ENCODE measurements at places on chromosomes 5 and 9.

DNA sequence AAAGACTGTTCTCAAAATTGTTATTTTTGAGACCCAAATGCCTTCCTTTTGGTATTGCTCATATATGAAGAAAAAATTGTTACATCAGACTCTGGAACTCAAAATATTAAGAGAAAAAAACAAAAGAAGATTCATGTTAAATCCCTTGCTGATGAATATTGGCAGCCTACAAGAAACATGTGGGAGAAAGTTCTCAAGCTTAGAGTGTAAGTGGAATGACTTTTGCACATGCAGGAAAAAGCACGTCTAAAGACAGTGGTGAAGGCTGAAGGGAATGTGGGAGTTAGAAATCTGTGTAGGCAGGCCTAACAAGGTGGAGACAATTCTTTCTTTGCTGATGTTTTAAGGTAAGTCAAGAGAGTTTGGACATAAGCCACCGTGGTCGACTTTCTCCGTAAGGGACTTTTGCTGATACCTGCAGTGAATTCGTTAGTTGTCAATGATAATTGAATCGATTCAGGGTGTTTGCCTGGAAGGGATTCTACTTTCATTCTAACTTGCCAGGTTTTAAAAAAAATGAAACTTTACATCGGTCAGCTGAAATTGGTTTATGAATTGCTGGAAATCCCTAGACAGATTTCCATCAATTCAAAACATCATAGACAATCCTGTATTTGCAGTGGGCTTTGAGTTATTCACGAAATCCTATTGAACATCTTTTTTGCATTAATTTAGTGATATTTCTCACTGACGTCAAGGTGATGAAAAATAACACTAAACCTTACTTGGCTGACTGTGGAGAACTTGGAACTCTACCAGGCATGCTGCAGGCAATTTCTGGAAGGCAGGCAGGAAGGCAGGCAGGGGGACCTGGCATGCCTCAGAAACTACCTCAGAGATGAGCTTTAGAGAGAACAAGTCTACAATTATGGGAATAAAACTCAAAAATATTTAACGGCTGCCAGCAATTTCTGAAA lies 359.1 kb upstream of the ADAMTSL1 start:
- H3K27me3 ChIP-seq, result no peaks in the 10 kb centered on the region
- H3K4me3 ChIP-seq, result no peak overlapping the region
- no peak overlapping the region for H3K27ac ChIP-seq
- no peaks in the 10 kb centered on the region for H3K36me3 ChIP-seq

GRCh38 chr5:1867114-1867814 lies 15.5 kb downstream of the IRX4 start:
- no peaks in the 10 kb centered on the region for H3K27me3 ChIP-seq
- H3K36me3 ChIP-seq, result no peaks in the 10 kb centered on the region
- H3K4me3 ChIP-seq, result no peak overlapping the region
- DNase-seq, result no peak
- H3K27ac ChIP-seq, result no peak overlapping the region

DNA sequence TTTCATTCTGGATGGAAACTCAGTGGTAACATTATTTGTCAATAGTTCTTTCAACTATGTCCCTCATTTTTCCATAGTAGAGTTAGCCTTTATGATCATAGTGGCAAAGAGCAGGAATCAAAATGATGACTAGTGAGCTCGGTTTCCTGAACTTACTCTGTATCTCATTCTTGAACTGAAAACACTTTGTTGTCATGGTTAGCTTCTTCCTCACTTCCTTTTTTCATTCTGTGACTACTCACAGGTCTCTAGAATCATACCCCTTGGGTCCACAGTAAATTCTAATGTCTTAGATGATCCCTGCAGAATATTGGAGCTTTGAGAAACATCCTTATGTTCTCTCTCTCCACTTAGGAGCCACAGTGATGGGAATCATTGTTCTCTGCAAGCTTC lies 29.4 kb upstream of the RECK start:
- no peak overlapping the region for H3K27ac ChIP-seq
- H3K36me3 ChIP-seq, result no peaks in the 10 kb centered on the region
- no peak overlapping the region for H3K4me3 ChIP-seq

DNA sequence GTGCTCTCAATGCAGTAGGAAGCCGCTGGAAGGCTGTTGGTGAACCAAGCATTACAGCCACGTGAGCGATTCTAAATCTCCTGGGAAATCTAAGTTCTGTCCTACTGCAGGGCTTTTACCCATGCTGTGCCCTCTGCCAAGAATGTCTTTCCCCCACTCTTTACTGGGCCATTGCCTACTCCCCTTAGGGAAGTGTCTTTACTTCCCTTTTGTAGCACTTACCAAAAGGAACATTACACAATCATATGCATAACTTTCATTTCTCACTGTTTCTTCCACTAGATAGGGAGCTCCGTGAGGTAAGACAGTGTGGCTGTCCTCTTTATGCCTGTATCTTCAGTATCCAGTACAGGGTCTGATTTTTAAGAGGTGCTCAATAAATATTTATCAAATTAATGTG lies 241.7 kb upstream of the NR4A3 start:
- DNase-seq, result no peak
- no peaks in the 10 kb centered on the region for H3K4me1 ChIP-seq
- no peak overlapping the region for H3K27ac ChIP-seq
- H3K27me3 ChIP-seq, result no peaks in the 10 kb centered on the region
- H3K36me3 ChIP-seq, result no peaks in the 10 kb centered on the region
- no peak overlapping the region for H3K4me3 ChIP-seq

- H3K4me1 ChIP-seq, result no peaks in the 10 kb centered on the region
- no peak overlapping the region for H3K27ac ChIP-seq
- H3K4me3 ChIP-seq, result no peak overlapping the region
- no peak for DNase-seq
Observed at GRCh38 chr5:157457391-157457790, 2.6 kb upstream of the NIPAL4 start.

DNA sequence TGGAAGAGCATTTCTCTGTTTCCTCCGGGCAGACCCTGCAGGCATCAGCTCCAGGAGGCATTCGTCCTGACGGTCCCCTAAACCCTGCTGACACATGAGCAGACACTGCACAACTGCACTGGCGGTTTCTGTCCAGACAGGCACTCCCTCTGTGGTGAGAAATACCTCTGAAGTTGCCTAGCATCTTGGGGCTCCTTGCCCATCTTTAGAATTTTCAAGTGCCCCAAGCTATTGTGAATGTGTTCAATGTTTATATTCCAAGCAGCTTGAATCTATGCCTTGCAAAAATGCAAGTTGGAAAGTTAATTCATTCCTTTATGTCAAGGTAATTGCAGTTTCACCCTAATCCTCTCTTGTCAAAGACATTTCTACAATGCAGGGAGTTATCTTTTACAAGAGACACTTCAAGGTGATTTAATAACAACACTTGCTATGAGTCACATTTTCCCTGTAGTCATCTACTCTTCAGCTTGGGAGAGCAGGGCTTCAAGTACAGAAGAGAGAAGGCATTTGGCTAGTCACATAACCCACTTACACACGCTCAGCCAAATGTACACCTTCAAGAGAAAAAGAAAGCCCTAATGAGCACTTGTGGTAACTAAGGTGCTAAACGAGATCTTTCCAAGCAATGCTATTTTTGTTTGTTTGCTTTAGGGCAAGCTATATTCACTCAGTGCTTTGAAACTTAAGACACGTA lies 302.5 kb downstream of the MLLT3 start:
- H3K27ac ChIP-seq, result no peak overlapping the region
- H3K27me3 ChIP-seq, result no peaks in the 10 kb centered on the region
- DNase-seq, result no peak
- H3K4me3 ChIP-seq, result no peak overlapping the region
- H3K4me1 ChIP-seq, result no peaks in the 10 kb centered on the region
